ELR (cell line): ENCODE measurements at places on chromosomes 7 and 10.

GRCh38 chr10:43344051-43344450 is 27.4 kb upstream of the FXYD4 start:
- DNase-seq = peak; percentile 30

DNA sequence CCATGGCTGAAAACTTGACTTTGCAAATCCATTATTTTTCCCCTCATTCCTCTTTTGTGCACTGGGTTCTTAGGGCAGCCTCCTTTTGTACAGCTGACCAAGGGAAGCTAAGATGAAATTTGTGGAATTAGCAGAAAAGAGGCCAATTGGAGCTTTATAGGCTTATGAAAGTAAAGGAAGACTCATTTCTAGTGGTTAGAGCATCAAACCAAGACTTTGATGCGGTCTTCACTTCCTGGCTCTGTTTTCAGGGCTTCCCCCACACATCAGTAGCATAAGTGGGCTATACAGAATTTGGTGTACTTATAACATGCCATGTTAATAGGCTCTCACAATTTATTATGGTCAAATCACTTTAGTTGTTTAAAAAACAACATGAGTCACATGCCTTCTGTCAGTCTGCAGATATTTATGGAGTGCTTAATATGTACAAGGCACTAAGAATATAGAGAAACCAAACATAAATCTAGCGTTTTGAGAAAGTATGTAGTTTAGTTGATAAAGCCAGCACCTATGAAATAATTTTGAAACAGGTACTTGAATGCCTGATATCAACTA is 5.7 kb downstream of the AUTS2 start:
- no peak for DNase-seq

DNA sequence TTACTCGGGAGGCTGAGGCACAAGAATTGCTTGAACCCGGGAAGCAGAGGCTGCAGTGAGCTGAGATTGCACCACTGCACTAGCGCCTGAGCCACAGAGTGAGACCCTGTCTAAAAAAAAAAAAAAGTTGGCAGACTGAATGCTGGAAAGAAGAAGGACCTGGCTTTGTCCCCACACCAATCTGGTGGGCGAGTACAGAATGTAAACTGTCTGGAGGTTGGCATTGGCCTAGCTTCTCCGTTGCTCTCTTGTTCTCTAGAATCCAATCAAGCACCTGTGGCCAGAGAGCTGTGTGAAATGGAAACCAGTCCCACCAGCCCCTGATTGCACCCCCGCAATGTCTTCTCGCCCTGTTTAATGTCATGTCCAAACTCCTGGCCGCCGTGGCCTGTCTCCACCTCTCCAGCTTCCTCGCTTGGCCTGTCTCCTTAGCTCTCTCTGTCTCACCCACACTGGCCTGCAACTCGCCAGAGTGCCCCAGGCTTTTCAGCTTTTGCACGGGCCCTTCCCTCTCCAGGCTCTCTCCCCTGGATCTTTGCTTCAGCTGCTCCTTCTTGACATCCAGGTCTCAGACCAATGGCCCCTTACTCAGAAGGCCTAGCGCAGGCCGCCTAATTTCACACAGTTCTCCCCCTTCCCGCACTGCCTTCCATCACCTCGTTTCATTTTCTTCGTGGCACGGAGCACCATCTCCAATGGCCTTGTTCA is 670 bp upstream of the AGK start:
- DNase-seq = peak; percentile 17

- DNase-seq = no peak
Observed at GRCh38 chr7:83119026-83119382, 43.7 kb downstream of the PCLO start.

- peak; percentile 70 for DNase-seq
Observed at GRCh38 chr10:21534604-21535493, 817 bp downstream of the MLLT10 start.

- DNase-seq = no peak
Observed at GRCh38 chr7:156061689-156062255, 249.5 kb upstream of the SHH start.

DNA sequence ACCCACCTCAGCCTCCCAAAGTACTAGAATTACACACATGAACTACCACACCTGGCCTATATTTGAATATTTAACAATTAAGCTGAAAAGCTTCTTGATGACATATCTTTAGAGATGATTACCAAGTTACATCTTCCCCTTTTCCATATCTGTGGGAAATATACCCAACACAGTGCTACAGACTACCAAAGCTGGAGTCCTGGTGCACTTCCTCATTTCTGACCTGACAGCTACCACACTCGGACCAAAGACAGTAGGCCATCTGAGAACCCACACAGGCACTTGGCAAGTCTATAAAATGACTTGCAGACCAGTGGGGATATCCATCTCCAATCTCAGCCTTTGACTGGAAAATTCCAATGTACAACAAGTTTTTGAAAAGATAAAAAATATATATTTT is 270.4 kb upstream of the KLF14 start:
- DNase-seq = no peak

DNA sequence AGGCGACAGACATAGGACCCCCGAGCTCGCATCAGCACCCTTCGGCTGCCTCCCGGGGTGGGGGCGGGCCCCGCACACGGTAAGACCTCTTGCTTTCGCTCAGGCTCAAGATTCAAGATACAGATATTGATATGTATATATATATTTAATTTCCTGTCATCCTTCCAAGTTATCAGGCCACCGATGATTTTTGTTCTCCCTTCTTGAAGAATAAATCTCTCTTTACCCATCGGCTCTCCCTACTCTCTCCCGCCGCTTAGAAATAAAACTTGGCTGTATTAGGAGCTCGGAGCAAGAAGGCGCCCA is 603 bp downstream of the ADRA2A start:
- DNase-seq = peak; percentile 13

- DNase-seq = no peak
Observed at GRCh38 chr7:129381710-129382484, 52.3 kb upstream of the STRIP2 start.

GRCh38 chr10:34006471-34006870 is 672.0 kb upstream of the NRP1 start:
- DNase-seq = no peak

- DNase-seq = peak; percentile 5
Observed at GRCh38 chr10:123013456-123014419, 4.9 kb downstream of the ACADSB start.

GRCh38 chr10:4838743-4839142 is 12.7 kb downstream of the AKR1E2 start:
- DNase-seq = no peak

DNA sequence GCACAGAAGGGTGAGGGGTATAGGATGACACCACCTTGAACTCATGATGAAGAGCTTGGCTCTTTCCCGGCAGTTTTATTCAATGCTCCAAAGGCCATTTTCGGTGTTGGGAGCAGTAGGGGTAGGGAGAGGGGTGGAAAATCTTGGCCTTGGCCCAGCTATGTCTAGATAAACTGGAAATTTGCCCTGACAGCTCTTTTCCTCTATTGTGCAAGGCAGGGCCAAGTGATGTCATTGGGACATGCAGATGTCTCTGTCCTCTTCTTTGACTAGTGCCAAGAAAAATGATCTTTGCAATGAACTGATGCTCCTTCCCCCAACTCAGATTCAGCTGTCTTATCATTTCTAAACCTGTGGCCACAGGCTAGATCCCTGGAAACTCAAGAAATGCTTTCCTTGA is 27.7 kb upstream of the PRKCQ start:
- no peak for DNase-seq

DNA sequence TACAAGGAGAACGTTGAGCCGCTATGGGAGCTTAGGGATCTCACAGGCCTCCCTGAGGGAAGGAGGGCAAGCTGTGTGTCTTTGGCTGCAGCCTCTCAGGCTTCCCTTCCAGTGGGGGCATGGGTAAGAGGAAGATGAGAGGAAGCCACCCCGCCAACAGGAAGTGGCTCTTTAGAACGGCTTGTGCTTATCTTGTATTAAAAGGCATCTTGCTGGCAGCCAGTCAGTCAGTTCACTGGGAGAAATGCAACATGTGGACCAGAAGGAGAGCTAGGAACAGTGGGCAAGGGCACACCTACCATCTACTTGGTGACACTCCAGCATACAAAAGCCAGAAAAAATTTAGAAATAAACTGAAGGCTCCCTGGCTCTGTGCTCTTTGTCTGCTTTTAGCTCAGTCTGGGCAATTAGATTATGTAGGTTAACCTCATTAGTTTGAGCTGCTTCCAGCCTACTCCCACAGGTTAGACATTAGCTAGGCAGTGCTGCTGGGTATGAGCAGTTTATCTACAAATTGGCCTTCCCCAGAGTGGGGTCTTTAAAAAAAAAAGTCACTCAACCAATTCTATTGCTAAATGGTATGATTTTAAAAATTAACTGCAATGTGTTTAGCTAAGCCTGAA is 595.9 kb downstream of the KCNMA1 start:
- DNase-seq = no peak

GRCh38 chr7:155412416-155413253 is 45.3 kb upstream of the EN2 start:
- DNase-seq = peak; percentile 51

GRCh38 chr10:4046030-4046429 is 261.0 kb upstream of the KLF6 start:
- no peak for DNase-seq

DNA sequence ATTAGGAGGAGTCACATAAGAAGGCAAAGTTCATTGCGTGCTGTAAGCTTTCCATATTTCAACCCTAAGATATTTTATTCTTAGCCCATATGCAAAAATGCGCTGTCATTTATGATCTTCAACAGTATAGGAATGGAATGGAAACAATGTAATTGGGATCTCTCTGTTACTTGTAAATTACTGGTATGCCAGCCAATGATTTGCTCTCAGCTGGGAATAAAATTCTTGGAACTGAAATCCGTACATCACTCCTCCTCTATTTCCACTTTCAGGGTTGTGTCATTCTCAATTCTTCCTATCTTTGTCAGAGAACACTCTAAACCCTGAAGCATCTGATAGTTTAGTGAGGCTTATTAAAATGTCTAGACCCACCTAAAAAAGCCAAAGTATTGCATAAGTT is 80.7 kb upstream of the STEAP4 start:
- DNase-seq = no peak

DNA sequence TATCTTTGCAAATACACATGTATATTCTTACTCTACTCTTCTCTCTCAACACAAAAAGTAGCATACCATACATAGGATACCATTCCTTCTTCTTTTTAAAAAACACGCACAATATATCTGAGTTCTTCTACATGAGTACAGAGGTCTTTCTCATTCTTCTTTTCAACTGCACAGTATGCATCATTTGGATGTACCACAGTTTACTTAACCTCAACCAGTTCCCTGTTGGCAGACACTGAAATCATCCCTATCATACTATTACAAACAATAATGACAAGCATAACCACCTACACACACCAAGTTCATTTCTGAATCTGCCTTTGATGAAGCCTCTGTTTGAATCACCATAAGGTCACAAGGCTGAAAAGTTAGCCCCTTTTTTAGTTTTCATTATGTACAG is 25.7 kb upstream of the GGCT start:
- no peak for DNase-seq

- no peak for DNase-seq
Observed at GRCh38 chr7:28738412-28738811, 219.7 kb downstream of the TRIL start.
